HT-29 (cell line): ENCODE measurements at places on chromosomes 12 and 14. TPM values are rescaled to one million over a fixed set of nuclear protein-coding genes. Genes with fewer than 3 reads are reported as not detected.

- no peak for DNase-seq
Measured at GRCh38 chr12:49903700-49904423, at the start of gene FAIM2. Gene FAIM2 (minus strand): TSS chr12:49903900. CDS start chr12:49903792, 108 bp downstream.

The TAC3 gene
- not detected in 2 replicates for total RNA-seq

The CDCA3 gene
- 95.5 and 126 TPM in 2 replicates for total RNA-seq

DNA sequence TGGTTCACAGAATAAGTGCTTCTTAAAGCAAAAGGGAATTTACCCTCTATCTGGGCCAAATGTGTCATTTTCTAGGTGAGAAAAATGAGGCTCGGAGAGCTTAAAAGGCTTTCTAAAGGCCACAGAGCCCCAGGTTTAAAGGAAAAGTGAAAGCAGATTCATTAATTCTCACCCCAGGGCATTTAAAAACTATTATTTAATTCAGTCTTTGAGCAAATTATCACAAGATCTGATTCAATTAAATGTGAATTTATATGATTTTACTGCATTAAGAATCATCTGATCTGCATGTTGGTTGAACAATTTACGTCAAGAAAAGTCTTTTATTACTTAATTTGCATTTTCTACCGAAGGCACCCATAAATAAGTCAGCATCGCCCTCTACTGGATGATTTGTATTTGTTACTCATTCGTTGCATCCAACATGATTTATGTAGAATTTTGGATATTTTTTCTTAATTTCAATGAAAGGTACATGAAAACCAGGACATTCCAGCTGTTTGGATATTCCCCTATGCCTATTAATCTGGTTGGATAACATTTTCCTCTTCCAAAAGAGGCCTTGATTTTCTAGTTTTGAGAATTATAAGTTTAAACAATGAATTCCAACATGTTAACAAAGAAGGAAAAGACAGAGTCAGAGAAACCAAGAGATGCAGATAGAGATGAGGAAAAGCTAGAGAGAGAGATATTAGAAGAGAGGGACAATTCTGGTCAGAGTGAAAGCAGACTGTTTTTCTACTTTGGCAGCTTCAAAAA lies 19.1 kb upstream of the DHRS7 start:
- DNase-seq = peak; percentile 60

The RGS6 gene
- not detected in 2 replicates for total RNA-seq

GRCh38 chr14:99786511-99786989 lies 6.7 kb upstream of the EML1 start:
- DNase-seq = no peak

DNA sequence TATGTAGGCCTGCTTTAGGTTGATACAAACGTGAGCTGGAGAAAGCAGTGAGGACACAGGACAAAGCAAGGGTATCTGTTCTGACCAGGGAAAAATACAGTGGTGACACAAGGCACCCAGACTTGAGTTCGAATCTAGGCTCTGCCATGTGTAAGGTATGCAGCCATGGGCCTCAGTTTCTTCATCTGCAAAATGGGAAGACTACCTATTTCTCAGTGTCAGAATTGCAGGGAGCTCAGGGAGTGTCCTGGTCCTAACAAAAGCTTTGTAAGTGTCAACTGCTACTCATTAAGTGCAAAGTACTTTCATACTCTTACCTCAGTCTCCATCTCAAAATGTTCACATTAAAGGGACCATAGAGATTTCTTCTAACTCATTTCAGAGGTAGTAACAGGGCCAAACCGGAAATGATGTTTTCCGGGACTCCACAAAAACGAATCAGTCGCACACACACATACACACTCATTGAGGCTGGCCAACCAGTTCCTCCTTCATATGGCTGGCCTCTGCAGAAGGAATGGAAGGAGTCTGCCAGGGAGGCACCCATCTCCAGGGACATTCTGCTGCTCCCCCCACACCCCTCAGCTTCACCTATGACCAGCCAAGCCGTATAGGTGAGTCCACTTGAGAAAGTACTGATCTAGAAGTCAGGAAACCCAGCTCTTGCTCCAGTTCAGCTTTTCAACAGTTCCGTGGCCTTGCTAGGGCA lies 7.8 kb downstream of the CTDSP2 start:
- DNase-seq = no peak

DNA sequence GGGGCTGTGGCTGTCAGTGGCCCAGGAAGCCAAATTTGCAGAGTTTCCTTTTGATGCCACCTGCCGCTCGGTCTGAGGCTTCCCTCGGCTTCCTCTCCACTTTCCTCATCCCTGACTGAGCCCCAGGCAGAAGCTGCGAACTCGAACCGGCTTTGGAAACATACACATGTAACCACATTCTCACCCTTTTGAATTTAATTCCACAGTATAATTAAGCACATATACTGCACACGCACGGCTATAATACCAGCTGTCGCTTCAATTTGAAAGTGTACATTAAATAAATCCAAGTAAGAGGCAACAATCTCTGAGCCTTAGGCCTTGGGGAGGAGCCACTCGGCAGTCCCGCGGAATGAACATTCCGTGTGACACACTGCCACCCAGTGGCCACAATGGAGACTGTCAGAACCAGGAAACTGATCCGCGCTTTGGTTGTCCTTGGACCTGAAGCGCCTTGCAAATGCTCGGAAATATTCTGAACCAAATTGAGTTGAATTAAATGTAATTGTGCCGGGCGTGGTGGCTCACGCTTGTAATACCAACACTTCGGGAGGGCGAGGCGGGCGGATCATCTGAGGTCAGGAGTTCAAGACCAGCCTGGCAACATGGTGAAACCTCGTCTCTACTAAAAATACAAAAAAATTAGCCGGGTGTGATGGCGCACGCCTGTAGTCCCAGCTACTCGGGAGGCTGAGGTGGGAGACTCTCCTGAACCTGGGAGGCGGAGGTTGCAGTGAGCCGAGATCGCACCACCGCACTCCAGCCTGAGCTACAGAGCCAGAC lies 117.9 kb upstream of the TMPO start:
- peak; percentile 90 for DNase-seq

DNA sequence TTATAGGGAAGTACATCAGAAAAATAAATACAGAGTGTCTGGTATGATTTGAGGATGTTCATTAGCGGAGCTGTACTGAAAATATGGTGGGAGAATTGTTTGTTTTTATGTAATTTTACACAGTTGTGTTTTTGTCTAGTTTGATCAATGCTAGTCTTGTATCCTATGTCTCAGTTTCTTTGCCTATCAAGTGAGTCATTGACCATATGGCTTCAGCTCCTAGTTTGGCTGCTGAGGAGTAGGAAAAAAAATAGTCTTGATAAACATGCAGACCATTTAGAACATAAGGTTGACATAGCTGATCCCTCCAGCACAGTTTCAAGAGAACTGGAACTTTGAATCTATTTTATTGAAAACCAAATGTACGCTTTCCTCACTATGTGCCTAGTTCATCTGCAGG lies 1292.1 kb upstream of the FLRT2 start:
- DNase-seq = no peak

DNA sequence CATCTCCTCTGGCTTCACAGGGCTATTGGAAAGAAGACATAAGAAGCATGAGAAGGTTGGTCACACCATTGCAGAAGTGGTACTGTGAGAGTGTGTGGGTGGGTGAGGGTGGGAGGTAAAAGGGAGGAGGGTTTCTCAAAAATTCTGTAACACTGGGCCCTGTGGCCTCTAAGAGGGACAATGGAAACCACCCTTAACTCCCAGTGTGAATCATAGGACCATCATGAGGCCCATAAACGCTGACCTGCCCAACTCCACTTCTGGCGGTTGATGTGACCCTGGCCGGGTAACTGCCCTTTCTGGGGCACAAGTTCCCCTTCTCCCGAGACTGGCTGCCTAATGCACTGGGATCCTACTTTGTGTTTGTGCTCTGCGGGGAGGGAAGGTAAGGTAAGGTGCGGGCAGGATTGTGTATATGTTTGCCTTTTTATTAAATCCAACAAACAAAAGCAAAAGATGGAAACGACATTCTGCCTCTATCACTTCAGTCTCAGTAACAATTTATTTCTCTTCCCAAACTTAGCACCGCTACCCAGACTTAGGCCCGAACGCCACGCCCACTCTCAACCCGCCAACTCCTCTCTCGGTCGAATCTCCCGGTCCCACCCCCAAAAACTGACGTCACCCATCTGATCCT lies 551 bp downstream of the METTL1 start:
- peak; percentile 94 for DNase-seq

GRCh38 chr14:106013879-106014376 lies 487.5 kb downstream of the TMEM121 start:
- no peak for DNase-seq

- no peak for DNase-seq
Measured at GRCh38 chr12:24772813-24773212, 176.1 kb downstream of the BCAT1 start.

The ACVRL1 gene
- total RNA-seq = not detected in 2 replicates

The KRT82 gene
- total RNA-seq = not detected in 2 replicates

DNA sequence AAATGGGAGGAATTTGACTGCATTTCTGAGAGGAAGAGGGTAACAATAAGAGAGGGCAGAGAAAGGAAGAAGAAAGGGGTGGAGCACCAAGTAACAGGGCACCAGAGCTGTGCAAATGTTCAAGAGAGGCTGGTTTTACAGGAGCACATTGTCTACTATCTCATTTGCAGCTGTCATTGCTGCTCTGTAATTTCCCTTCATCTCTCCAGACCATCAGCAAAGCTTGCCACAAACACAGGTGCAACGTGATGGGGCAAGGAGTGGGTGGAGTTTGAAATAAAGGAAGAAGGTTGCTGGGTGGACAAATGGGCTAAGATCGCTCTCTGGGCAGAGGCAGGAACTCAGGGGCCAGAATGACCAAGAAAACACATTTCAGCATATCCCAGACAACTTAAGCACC lies 47.9 kb upstream of the PLEKHG6 start:
- DNase-seq = no peak

The DENND5B gene
- total RNA-seq = 25.1 and 28.3 TPM in 2 replicates

The KRT8 gene
- 5,686 and 5,723 TPM in 2 replicates for total RNA-seq

DNA sequence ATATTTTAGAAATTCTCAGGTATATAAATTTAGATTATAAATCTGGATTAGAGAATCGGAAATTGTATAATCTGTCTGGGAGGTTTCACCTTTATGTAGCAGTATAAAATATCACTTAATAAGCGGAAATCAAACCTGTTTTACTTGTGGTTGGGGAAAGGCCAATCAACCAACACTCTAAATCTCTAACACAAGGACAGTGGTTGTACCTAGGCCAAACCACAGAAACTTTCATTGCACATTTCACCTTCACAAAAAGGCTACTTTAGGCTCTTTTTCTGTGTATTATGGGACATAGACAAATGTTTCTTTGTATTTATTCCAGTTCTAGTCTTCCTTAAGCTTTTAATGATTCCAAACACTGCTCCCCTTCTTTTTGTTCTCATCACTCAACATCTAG lies 19.8 kb downstream of the ERH start:
- no peak for DNase-seq

DNA sequence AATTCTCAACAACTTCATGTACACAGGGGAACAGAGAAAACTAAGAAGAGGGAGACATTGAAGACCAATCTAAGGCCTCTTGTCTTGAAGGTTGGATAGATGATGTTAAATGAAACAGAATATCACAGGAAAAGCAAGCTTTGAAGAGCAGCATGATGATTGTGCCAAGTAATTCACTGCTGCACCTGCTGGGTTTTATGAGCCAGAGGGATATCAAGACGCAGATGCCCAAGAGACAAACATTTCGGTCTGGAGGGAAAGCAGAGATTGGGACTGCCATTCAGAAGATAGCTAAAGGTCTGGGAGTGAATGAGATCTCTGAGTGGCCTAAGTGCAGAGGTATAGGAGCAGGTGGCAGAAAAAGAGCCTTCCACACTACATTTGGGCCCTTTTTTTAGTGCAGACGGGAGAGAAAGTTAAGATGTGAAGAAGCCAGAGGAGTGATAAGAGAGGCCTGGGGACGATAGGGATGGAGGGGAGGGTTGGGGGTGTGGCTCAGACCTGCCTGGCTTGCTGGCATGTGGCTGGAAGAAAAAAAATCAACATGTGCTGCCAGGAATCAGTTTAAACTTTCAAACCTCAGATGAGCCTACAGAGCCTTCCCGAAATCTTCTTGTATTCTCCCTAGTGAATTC lies 200.6 kb downstream of the AEBP2 start:
- no peak for DNase-seq

- peak; percentile 51 for DNase-seq
Measured at GRCh38 chr14:21055432-21056117, 2.0 kb upstream of the RNASE8 start.

GRCh38 chr12:96502477-96502876 lies 13.1 kb downstream of the CFAP54 start:
- DNase-seq = no peak

DNA sequence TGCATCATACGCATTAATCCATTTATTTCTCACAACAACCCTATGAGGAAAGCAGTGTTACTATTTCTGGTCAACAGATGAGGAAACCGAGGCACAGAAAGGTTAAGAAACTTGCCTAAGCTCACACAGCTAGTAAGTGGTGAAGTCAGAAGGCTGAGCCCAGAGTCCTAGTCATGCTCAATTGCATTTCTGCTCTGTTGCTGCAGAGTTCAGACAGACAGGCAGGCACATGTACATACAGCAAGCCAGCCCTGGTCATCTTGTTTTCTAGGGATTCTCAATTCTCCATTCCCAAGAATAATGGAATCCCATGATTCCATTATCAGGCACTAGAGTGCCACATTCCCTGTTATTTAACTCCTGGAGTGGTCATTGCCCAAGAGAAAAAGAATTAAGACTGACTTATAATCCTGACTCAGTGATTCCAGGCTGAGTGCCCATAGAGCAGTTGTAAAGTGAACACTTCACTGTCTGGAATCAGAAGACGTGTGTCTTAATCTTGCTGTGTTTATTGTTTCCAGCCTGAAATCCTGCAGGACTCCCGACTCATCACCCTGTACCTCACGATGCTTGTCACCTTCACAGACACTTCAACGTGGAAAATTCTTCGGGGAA lies 10.7 kb downstream of the UBE3B start:
- DNase-seq = no peak

DNA sequence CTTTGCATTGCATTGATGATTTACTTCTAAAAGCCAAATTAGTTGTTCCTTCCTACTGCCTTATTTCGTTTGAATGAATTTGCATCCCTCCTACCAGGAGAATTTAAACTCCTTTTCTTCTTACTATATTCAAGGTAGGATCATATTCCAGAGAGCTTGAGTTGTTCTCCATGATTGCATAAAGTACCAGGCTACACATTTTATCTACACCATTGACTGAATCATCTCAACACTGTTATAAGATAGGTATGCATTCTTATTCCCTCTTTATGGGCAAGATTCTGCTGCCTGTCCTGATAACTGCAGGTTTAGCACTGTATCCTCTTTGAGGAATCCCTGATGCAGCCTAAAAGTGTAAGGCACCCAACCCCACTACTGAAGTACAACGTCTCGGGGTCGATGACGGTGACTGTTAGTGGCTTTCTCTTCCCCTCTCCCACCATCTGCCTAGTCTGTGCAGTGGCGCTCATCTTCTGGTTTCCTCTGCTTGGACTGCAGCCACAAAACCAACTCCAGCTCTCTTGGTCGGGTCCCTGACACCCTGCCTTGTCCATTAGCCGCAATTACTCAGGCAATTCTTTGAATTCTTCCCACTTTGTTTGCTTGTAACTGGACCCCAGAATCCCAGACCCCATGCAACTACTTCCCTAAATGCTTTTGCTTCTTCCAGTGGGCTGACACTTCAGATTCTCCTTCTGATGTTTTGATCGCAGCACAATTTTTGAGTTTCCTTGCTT lies 44.4 kb upstream of the STXBP6 start:
- no peak for DNase-seq

The CCNB1IP1 gene
- total RNA-seq = 34.0 and 40.2 TPM in 2 replicates

The FAIM2 gene
- total RNA-seq = 0.58 and 0.63 TPM in 2 replicates

The EGLN3 gene
- total RNA-seq = 5.0 and 6.8 TPM in 2 replicates

The KRT71 gene
- not detected in 2 replicates for total RNA-seq
